Mucosa of descending colon (tissue), 3 donors: ENCODE measurements at places on chromosomes 3 and 15.

- DNase-seq: no peak
These were observed 7.9 kb upstream of the PIK3CB start for GRCh38 chr3:138842483-138843188.

DNA sequence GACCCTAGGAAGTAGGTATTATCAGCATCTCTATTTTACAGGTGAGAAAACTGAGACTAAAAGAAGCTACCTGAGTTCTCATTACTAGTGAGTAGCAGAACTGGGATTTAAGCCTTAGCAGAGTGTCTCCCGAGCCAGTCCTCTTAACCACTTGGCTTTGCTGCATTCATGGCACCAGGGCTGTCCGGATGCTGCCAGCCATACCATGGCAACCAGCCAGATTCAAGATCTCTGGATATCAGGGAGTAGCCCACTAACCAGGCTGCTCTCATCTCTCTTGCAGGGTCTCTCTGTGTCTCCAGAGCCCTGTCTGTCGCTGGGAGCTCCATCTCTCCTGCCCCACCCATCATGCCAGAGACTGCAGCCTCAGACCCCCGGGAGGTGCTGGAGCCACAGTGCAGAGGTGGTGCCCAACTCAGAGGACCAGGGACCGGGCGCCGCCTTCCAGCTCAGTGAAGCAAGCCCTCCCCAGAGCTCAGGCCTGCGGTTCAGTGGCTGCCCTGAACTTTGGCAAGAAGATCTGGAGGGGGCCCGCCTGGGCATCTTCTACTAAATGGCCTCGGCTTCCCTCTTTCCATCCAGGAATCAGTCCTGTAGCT, 1.7 kb downstream of the MESP2 start:
- DNase-seq: peak; percentile 33

DNA sequence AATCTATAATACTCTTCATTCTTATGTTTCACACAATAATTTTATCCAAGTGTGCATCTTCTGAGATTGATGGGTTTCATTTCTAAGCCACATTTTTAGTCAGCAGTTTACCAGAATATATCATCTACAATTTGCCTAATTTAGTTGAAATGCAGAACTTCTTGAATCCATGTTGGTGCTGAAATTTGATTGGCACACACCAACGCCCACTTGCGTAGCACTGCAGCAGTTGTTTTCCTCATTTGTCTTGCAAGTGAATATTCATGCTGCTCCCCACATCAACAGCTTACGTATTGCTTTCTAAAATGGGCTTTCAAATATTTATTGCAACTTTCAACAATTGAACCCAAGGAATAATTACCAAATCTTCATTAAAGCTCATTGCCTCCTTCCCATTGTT, 87.8 kb upstream of the CTDSPL start:
- no peak for DNase-seq

GRCh38 chr3:21752749-21753347, 1.8 kb upstream of the ZNF385D start:
- DNase-seq: no peak

DNA sequence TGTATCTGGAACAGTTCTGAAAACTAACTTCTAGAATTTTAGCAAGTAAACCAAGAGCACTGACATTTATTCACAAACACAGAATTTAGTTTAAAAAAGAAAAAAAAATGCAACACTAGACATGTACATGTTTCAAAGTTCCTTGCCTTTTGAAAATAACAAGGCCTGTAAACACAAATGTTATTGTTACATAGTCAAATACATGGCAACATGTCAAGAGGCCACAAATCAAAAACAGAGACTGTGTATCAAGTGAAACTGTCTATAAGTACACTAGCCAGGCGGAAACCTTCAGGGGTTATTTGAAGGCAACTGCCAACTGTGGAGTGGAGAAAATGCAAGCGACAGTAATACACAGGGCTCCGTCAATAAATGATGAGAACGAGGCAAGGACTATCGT, 547.6 kb downstream of the FOXP1 start:
- DNase-seq: no peak

GRCh38 chr3:156472150-156472549, 82.8 kb downstream of the SSR3 start:
- DNase-seq: no peak

GRCh38 chr3:108882762-108883161, 60.2 kb downstream of the TRAT1 start:
- DNase-seq: no peak

- DNase-seq: no peak
These were observed 492 bp upstream of the FAM43A start for GRCh38 chr3:194685065-194685717.

DNA sequence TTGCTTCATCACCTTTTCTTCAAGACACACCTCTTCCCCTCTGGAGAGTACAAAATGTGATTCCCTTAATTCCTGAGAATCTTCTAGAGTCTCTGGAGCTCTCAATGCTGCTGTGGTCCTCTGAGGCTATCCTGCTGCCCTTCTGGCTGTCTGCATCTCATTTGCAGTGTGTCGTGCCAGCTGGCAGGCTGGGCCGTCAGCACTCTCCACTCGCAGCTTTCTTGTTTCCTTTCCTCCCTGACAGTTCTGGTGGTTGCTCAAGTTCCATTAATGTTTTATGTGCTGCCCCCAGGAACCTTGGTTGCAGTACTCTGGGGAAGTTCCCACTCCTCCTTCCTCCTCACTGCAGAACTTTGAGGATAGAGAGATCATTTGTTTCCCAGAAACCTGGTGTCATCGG, 210.8 kb upstream of the ROPN1 start:
- no peak for DNase-seq

GRCh38 chr3:161310649-161311423, 60.5 kb downstream of the SPTSSB start:
- DNase-seq: no peak
